Effector CD8-positive, alpha-beta T cell (primary cell): ENCODE measurements at places on chromosomes 3 and 15.

- no peak for DNase-seq
These were observed 77.3 kb downstream of the CCR1 start for GRCh38 chr3:46130631-46131310.

DNA sequence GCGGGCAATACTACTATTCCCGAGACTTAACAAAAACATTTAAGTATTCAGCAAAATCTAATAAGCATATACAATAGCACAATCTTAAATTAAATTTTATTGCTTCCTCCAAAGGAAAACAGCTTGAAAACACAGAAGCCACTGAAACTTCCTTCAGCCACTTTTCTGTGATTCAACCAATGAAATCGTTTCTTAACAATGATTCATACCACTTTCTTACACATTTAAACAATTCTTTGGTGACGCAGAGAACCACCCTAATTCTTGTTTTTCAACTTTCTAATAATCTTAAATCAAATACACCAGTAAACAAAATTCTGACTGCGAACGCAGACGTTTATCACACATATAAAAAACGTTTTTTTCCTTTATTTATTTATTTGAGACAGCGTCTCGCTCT lies 4.1 kb downstream of the TJP1 start:
- no peak for DNase-seq

- DNase-seq, result no peak
These were observed 29.7 kb downstream of the ZNF106 start for GRCh38 chr15:42461261-42461660.

GRCh38 chr15:50181969-50182218 lies at the start of gene SLC27A2:
SLC27A2 (plus strand) TSS chr15:50182196; CDS start chr15:50182428, 232 bp downstream.
- DNase-seq, result no peak
